Stimulated activated CD4-positive, alpha-beta T cell treated with anti-CD3 and anti-CD28 coated beads, Interleukin-15, amount 100 ng/mL, for 1 hour (primary cell): ENCODE measurements at places on chromosomes 13 and 19.

- DNase-seq, result no peak
Measured at GRCh38 chr13:29743201-29743786, 107.1 kb downstream of the UBL3 start.

- DNase-seq, result no peak
Measured at GRCh38 chr19:48755084-48755641, at the start of gene FGF21. TSS of gene FGF21 (plus strand) at chr19:48755524. CDS start at chr19:48756237, 713 bp downstream.

DNA sequence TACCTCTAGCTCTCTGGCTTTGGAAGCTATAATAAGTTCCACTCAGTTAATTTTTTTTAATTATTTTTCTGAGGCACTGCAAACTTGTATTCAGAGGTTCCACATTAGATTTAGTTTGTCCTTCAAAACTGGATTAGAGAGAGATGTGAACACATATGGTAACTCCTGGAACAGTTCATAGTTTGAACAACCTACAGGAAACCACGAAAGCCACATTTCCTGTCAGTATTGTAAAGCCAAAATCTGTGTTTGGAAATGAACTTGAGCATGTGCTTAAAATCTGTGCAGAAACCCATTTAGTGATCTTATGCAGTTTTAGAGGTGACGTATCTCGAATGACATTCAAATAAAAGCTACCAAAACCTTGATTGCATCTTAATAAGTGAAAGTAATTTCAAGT is 1952.0 kb downstream of the OLFM4 start:
- no peak for DNase-seq

DNA sequence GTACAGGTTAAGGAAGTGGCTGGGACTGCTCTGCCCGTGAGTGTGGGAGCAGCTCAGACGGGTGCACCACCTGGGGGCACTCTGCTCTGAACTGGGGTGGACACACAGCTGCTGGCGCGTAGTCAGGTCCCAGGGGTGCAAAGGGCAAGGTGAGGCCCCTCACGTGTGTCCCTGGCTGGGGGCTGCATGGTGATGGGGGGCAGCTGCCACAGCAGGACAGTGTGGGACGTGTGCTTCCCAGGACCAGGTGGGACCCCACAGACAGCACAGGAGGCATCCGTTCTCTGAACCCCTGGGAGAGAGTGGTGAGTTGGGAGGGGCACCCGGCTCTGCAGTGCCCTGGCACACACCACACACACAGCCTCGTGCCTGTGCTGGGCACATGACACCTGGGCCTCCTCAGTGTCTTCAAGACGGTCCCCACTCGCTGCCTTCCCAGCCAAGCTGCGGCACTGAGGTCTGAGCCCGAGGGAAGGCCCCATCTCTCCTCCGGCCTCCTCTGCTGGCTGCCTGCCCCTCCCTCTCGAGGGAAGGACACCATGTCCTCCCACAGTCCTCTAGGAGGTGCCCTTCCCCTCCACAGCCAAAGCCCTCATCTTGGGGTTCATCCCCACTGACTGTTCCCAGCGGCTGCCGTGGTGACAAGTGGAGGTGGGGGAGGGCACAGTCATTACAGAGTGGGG is 24.7 kb downstream of the CILP2 start:
- no peak for DNase-seq

- no peak for DNase-seq
Measured at GRCh38 chr13:23655321-23655720, 85.1 kb downstream of the TNFRSF19 start.

- DNase-seq, result no peak
Measured at GRCh38 chr13:38743466-38743865, 56.6 kb downstream of the FREM2 start.

- DNase-seq, result no peak
Measured at GRCh38 chr19:47446534-47447469, 24.9 kb downstream of the SLC8A2 start.

- DNase-seq, result no peak
Measured at GRCh38 chr19:32252333-32252669, 93.1 kb upstream of the ZNF507 start.

- DNase-seq, result no peak
Measured at GRCh38 chr19:3932931-3933810, at the start of gene NMRK2. TSS of gene NMRK2 (plus strand) at chr19:3933069. CDS start at chr19:3933672, 603 bp downstream.

DNA sequence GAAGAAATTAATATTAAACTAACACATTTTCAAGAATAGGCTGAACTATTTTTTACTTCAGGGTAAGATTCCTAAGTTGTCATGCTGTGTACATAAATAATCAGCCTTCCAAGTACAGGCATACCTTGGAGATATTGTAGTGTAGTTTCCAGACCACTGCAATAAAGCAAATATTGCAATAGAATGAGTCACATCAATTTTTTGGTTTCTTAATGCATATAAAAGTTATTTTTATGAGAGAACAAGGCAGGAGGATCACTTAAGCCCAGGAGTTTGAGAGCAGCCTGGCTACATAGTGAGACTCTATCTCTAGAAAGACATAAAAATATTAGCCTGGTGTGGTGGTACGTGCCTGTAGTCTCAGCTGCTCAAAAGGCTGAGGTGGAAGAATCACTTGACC is 511.5 kb downstream of the UQCRFS1 start:
- no peak for DNase-seq

DNA sequence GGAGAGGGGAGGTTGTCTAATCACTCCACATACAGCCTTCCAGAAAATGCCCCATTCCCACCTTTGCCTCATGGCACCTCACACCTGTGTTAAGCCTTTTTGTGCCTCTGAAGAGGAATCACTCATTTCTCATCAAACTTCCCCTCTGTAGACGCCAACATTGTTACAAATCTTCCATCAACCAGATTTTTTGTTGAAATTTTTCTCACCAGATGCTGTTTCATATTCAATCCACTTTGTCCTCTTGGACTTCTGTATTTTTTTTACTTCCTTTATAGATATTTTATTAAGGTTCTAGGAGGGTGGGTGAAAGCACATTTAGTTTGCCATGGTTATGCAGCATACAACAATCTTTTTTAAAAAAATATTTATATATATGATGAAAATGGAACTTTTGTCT is 74.0 kb downstream of the RUBCNL start:
- no peak for DNase-seq

GRCh38 chr19:3982701-3983541 is 2.3 kb downstream of the EEF2 start:
- no peak for DNase-seq

DNA sequence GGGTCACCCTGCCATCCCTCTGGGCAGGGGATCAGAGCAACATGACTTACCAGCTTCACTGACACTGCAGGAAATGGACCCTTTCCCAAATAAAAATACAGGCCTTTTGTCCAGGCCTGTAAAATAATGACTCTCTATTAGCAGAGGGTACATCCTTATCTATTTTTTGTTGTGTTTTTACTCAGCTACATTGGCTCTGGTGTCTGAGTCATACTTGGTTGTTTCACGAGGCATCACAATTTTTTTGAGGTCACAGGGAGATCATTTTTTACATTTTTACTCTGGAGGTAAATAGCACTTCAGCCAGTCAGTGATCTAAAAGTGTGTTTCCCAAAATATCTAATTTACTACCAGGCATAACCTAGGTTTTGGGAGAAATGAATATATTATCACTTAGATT is 6.9 kb upstream of the HTR2A start:
- no peak for DNase-seq

DNA sequence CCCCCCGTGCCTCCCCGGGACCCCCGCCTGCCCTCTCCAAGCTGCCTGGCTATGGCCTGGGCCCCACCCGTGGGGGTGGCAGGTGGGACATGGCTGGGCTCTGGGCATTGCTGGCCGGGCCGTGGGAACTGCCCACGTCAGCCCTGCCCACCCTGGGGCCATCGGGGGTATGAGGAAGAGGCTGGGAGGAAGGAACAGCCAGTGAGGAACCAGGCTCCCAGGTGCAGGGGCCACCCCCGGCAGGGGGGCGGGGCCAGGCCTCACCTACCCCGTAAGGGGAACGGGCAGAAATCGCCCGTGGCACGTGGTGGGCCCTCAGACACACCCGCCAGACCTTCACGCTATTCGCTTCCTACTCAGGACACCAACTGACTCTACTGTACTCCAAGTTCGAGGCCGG is 22.4 kb downstream of the TCF3 start:
- no peak for DNase-seq

- no peak for DNase-seq
Measured at GRCh38 chr13:99330942-99331341, 23.7 kb upstream of the GPR183 start.

- no peak for DNase-seq
Measured at GRCh38 chr13:34360702-34361101, 542.8 kb downstream of the RFC3 start.

DNA sequence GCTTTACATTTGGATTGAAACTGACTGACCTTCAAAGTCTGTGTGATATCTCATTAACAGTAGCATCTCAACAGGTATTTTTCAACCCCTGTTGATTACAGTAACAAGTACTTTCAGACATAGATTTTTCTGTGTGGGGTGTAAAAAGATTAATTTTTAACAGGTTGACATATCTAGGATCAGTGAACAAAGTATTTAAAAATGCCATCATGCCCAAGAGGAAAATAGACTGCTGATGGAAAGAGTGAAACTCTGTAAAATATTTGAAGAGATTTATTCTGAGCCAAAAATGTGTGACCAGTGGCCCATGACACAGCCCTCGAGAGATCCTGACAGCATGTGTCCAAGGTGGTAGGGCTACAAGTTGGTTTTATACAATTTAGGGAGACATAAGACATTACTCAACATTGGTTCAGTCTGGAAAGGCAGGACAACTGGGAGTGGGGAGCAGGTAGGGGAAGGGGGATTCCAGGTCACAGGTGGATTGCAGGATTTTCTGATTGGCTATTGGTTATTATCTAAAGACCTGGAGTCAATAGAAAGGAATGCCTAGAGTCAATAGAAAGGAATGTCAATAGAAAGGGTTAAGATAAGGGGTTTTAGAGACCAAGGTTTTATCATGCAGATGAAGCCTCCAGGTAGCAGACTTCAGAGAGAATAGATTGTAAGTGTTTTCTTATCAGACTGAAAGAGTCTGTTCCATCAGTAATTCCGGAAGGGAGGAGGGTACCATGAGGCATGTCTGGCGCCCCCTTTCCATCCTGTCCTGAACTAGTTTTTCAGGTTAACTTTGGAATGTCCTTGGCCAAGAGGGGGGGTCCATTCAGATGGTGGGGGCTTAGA is 29.1 kb downstream of the TNFRSF19 start:
- DNase-seq, result no peak

DNA sequence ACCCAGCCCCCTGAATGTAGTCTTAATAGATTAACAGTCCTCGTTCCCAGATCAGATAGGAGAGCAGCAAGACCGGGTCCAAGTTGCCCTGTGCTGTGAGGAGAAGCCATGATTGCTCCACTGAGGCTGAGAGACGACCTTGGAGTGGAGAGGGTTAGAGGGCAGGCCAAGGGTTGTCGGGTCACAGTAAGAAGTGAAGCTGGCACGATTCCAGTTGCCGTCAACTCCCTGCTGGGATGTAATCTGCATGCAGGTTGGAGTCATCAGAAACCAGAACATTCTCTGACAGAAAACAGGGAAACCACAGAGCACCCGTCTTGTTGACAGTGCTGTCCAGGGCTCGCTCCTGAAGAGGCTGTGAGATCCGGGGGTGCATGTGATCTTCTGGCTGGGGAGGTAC is 19.0 kb upstream of the ATP11A start:
- no peak for DNase-seq

DNA sequence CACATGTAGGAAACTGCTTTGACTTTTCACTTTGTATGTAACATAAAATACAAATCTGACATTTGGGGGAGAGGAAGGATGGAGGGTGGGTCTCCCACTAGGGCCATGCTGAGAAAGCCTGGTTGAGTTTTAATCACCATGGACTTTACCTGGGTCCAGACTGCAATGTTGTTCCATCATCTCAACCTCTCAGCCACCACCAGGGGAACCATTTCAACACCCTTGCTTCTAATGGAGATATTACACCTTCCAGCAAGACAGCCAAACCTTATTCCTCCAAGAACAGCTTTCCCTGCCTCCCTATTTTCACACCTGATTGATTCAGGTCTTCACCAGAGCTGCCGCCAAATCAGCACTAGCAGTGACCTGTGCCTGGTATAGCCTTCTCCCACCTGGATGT is 56.0 kb downstream of the ZAR1L start:
- no peak for DNase-seq

DNA sequence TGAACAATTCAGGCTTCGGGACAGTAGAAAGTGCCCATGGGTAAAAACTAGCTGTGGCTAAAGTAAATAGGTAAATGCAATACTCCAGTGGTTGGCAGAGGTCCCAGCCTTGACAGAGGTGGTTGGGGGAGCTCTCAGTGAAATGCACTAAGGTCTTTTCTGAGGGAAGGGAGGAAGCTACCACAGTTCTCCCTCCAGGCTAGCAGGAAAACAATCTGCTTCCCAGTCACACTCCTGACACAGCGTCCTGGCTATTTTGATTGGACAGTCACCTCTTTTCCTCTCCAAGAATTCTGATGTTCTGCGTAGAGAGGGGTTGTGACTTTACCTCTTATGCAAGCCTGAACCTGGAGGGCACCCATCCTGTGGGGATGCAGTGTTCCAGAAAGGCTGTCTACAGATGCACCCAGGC is 128.7 kb downstream of the CYSLTR2 start:
- no peak for DNase-seq

DNA sequence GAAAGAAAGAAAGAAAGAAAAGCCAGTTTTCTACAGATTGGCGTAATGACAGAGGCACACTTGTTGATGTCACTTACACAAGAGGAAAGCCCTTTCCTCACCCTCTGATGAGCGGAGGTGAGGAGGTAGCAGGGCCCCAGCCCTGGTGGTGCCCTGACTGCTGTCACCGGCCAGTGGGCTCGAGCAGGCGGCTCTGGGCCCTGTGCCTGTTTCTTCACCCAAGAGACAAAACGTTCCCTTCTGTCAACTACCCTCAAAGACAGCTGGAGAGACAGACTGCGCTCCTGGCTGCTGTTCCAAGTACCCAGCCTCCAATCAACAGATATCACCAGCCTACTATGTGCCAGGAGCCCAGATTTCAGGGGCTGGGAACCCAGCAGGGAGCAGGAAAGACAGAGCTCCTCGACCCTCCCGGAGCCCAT is 10.1 kb downstream of the EPS15L1 start:
- DNase-seq, result no peak

DNA sequence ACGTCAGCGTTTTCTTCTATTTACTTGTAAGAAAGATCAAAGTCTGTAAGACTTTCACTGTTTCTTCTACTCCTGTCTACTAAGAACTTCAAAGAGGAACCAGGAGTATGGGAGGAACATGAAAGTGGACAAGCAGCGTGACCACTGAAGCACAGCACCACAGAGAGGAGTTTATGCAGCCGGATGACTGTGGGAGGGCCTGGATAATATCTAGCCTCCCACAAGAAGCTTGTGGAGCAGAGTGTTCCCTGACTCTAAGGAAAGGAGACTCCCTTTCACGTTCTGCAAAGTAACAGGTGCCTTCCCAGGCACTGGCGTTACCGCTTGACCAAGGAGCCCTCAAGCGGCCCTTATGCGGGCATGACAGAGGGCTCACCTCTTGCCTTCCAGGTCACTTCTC is 83.6 kb upstream of the PDCD5 start:
- DNase-seq, result no peak
